ENCODE measurements at places on chromosomes 2 and 18.

DNA sequence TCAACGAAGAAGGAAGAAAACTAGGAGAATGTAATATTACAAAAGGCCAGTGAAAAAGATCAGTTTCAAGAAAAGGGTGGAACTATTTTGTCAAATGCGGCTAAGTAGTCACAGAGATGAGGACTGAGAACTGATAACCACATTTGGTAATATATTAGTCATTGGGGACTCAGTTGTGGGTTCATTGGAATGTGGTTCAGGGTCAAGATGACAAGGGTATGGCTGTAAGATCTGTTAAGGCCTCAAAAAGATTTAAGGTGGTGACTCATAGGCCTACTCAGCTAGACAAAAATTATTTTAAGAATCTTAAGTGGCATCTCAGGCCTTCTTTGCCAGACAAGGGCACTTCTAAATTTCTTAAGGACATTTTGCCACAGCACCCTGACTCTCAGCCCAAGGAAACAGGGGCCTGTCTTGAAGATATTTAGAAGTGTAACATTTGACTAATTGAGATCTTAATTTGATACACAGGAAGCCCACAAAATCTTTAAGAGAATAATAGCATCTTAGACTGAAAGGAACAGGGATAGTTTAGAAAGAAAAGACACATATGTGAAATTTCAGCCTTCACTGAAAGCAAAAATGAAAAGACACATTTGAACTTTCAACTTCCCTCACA is 81.3 kb downstream of the STRADB start:
- no peak for DNase-seq

DNA sequence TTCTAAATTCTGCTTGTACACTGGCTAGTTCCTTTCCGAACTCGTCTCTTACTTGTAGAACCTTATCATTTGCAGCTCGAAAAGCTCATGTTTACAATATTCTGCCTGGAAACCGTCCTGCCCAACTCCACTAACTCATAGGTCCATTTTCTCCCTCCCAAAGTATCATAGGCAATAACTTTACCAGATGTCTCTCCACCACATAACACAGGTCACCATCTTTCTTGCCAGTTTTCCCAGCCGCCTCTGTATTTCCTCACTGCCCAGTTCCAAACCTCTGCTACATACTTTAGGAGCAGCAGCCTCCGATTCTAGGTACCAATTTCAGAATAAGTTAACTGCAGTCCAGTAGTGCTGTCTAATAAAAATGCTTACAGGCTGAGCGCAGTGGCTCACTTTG is 259.5 kb downstream of the GLI2 start:
- no peak for DNase-seq

DNA sequence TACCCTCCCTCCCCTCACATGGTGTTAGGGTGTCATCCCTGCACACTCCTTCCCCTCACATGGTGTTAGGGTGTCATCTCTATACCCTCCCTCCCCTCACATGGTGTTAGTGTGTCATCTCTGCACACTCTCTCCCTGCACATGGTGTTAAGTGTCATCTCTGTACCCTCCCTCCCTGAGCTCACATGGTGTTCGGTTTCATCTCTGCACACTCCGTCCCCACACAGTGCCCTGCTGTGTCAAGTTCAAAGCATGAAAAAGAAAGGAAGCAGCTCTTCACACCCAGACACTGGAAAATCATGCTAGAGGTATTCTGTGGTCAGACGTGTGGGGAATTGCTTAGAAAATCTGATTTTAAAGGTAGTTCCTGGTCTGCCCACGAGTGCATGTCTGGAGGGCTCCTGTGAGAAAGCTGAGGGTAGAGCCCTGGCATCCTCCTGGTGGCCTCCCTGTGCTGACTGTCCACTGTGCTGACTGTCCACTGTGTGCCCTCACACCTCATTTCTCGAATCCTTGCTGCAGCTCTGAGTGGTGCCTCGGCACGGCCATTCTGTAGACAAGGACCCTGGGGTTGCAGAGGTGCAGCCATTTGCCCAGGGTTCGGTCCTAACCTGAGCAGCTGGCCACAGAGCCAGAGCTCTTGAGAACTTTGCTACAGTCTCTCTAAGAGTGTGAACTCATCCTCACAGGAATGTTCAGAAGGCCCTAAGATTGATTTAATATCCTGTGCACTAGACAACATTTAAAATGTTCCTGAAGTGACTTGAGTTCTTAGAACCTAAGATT is 69.1 kb upstream of the NFATC1 start:
- no peak for DNase-seq

- DNase-seq = no peak
Observed at GRCh38 chr2:178859730-178860129, 52.5 kb upstream of the TTN start.

- DNase-seq = no peak
Observed at GRCh38 chr2:101007415-101008345, 5.6 kb downstream of the RPL31 start.

DNA sequence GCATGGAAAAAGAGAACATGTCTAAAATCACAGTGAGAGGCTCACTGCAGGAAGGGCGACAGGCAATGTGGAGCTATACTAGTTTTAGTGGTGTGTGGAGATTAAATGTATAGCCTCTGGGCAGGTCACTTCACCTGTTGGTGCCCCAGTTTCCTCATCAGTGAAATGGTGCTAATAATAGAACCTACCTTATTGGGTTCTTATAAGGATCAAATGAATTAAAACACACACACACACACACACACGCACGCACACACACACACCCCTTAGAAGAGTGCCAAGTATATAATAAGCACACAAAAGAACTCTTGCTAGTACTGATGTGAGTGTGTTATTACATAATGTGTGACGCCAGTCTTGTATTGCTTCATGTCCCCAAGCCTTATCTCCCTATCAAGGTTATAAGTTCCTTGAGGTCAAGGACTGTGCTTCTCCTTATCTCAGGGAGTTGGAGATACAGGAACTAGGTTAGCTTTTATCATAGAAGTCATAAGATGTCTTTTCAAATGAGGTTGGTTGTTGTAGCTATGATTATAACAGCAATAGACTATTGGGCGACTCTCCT is 98.0 kb upstream of the CXCR4 start:
- no peak for DNase-seq

GRCh38 chr18:3008541-3008940 is 4.4 kb downstream of the LPIN2 start:
- DNase-seq = no peak

DNA sequence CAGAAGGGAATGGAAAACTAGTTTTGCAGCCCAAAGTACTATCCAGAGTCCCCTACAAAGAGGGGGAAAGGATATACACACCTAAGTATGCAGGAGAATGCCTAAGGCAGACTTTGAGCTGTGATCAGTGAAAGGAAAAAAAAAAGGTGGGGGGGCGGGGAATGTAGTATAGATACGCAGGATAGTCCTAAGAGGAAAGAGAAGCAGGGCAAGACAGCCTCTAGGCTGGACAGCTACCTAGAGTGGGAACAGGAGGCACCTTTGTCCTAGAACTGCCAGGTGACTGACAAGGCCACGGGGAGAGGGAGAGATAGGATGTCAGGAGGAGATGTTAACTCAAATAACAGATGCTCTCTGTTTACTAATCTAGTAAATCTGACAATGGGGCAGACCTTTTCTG is 6.0 kb downstream of the REEP1 start:
- DNase-seq = no peak

GRCh38 chr2:29864988-29865387 is 56.4 kb downstream of the ALK start:
- no peak for DNase-seq

GRCh38 chr2:189337656-189338055 is 103.6 kb upstream of the WDR75 start:
- DNase-seq = no peak

GRCh38 chr2:222669353-222669752 is 2.1 kb upstream of the MOGAT1 start:
- DNase-seq = no peak

DNA sequence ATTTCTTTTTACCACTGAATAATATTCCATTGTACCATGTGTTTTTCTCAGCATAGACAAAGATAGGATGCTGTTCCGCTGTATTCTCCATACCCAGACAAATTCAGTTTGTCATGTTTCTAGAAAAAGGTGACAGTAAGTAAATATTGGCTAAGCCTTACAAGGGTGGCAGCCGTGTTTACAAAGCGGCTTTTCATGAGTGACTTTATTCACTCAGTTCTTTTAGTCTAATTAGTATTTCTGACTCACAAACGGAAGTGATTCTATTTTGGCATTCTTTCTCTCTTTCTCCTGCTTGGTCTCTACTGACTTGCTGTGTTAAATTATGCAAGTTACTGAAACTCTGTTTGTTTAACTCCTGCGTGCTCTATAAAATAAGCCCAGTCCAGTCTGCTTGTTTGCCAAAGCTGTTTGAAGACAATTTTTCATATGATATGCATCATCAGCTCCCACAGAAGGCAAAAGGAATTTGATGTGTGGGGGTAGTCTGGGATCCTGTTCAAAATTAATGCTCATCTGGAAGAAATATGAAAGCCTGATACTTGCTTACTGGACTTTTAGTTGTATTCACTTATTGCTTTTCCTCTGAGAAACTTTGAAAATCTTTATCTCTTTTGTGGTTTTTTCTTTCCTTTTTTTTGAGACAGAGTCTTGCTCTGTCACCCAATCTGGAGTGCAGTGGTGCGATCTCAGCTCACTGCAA is 2.3 kb upstream of the PLEKHH2 start:
- peak; percentile 70 for DNase-seq

GRCh38 chr2:86038291-86039081 is 67.2 kb downstream of the POLR1A start:
- no peak for DNase-seq

DNA sequence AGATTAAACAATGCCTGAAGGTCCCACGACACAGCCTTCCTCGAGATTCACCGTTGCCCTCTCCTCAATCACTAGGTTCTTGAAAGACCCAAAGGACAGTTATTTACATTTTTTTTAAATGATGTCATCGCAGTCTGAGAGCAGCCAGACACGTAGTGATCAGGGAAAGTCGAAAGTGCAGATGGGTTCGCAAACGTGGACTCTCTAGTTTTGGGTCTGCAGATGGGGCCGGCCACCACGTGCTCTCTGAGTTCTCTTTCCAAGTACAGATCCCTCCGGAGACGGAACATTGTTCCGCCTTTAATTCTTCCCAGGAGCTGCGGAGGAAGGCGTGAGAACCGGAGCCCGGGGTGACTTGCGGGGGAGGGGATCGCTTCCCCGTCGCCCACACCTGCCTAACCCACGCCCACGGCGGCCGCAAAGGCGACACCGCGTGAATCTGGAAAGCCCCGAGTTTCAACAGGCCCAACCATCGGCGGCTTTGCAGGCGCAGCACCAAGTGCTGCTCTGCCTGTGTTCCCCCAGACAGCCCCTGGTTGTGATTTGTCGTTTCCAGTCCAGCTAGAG is 54.3 kb downstream of the PKDCC start:
- no peak for DNase-seq

DNA sequence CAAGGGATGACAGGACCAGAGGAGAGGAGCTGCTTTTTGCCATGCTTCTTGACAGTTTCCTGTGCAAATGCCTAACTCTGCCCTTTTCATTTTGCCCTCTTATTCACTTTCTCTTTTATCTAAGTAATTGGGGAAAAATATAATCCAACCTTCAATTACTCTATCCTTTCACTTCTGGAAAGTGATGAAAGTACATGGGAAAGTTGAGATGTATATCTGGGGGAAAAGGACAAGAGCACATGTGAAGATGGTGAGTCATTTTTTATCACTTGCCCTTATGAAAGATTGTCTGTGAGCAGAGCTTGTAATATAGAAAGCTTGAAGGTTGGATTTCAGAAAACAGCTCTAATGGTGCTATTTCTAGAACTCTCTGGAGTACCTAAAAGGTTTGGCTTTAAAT is 1070.7 kb downstream of the CNTNAP5 start:
- DNase-seq = no peak

DNA sequence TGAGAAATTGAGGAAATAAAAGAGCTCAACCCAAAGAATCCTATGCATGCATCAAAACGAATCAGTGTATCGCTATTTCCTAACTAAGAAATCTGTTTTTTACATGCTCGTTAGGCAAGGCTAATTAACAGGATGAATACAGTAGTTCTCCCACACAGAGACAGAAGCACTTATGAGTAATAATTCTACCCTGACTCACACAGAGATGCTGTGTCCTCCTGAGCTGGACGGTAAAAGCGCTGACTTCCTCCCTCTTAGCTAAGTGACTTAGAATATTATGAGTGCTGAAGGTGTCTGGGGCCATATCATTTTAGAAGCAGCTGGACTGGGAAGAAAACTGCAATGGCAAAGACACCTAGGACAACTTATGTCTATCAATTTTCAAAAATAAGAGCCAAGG is 18.5 kb downstream of the PLEKHM3 start:
- no peak for DNase-seq

DNA sequence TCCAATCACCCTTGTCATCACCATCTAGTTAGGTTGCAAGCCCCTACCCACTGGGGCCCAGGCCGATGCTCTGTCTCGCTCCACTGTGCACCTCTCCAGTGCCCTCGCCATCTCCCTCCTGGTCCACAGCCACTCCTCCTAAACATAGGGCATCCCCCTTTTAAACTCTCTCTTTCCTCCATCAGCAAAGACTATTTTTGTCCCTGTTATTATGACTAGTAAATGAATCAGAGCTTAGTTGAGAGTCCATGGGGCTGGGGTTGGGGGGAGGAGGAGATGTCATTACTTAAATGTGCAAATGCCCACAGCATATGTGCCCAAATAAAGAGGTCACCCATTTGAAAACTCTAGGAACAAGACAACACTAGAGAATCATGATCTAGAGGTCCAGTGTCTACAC is 167.4 kb downstream of the TRABD2A start:
- DNase-seq = no peak

- no peak for DNase-seq
Observed at GRCh38 chr2:101658387-101658786, 39.1 kb upstream of the MAP4K4 start.

DNA sequence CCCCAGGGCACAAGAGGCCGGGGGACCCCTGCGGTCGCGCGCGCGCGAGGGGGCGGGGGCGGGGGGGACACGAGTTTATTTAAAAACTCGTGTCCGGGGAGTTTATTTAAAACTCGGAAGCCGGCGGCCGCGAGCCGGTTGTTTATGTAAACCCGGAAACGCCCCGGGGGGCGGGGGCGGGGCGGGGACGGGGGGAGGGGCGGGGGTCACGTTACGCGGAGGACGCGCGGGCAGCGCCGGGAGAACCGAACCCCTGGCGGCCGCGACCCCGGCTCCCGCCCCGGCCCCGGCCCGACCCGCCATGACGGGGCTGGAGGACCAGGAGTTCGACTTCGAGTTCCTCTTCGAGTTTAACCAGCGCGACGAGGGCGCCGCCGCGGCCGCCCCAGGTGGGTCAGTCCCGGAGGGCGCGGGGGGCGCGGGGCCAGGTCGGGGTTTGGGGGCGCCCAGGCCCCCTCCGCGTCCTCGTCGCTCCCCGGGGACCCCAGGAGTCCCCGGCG is 4.4 kb downstream of the NFATC1 start:
- no peak for DNase-seq

DNA sequence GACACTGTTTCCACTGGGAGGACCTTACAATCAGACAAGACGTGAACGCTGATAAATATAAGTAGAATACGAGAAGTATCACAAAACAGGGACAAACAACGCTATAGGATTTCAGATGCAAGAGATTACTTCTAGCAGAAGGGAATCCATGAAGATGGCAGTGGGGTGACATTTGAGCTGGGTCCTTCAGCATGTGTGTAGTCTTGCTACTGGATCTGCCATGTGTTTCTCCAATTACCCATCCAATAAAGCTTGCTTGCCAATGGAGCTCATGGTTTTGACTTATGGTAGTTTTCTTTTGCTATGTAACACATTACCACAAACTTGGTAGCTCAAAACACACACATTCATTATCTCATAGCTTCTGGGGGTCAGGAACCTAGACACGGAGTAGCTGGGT is 32.8 kb upstream of the LGALSL start:
- no peak for DNase-seq

- no peak for DNase-seq
Observed at GRCh38 chr2:203326356-203326755, 1.8 kb upstream of the ABI2 start.

GRCh38 chr2:112096098-112096497 is 41.0 kb downstream of the TMEM87B start:
- no peak for DNase-seq

Measured in NCI-H1092 (cell line).